ENCODE measurements at places on chromosomes 7 and 10.

GRCh38 chr10:117457071-117457810 lies 82.0 kb upstream of the PDZD8 start:
- no peak for DNase-seq

GRCh38 chr10:84308021-84308420 lies 20.4 kb upstream of the CCSER2 start:
- no peak for DNase-seq

DNA sequence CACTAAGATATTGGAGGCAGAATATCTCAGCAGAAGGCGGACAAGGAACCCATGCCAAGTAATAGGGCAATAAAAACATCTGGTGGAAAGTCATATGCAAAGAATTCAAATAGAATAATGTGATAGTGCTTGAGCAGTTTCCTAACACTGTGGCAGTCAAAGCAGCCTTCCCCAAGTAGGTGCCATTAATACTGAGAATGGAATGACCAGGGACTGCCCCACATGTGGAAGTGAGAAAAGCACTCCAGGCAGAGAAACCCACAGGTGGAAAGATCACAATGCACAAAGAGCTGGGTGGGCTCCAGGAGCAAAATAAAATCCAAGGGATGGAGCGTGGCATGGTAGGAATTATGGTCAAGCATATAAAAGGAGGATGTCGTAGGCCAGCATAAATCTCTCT lies 64.4 kb upstream of the NME8 start:
- DNase-seq: no peak

DNA sequence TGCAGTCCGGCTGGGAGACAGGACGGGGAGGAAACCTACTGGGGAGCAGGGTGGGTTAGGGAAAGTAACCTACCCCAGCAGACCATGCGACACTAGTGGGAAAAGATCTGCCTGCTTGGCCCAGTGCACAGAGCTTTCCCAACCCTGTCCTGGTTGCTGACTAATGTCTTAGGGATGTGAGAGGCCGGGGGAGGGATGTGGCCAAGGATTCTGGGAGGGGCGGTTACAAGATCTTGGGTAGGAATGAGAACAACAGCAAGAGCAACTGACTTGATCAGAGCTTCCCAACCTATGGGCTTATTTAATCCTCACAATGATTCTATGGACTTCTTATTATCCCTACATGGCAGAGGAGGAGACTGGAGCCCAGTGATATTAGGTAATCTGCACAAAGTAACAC lies 24.0 kb upstream of the EIF5AL1 start:
- peak; percentile 85 for DNase-seq

DNA sequence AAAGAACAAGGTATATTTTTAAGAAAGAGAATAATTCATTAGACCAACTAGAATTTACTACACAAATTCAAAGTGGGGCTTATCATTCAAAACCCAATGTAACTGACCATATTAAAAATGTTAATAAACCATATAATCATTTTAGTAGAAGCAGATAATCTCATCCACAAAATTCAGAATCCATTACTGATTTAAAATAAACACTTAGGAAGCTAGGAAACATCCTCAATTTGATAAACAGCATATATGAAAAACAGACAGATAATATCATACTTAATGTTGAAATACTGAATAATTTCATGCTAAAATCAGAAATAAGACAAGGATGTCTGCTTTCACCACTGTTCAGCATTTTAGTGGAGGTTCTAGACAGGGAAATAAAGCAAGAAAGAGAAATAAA lies 902.8 kb upstream of the PHF14 start:
- no peak for DNase-seq

DNA sequence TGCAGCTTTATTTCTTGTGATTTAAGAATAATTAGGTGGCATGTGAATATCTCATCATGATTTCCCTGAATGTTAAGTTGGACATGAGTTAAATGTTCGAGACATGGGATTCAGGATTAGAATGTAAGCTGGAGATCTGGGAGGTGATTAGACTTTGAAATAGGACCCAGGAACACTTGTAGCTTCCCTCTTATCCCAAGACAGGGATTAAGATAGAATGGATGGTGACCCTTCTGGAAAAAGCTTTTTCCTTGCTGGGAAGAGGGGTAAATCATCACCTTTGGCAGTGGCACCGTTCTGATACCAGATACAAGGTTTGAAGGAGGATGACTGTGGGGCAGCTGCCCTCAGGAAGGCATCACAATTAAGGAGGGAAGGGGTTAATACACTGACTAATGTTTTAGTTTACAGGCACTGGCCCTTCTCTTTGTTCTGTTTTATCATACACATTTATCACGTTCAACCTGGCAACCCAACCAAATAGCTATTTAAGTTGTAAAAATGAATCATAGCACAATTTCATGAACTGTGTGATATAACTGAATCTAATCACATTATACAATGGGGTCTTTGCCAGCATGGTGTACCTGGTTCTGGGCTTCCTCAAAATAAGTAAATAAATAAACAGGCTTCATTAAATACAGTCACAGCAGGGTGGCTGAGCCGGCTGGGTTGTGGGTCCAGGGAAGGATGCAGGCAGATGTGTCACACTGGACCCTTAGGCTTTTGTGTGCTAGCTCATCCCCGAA lies 212.7 kb downstream of the LRMDA start:
- DNase-seq: no peak

GRCh38 chr10:60560451-60560850 lies 170.8 kb upstream of the ANK3 start:
- DNase-seq: no peak

DNA sequence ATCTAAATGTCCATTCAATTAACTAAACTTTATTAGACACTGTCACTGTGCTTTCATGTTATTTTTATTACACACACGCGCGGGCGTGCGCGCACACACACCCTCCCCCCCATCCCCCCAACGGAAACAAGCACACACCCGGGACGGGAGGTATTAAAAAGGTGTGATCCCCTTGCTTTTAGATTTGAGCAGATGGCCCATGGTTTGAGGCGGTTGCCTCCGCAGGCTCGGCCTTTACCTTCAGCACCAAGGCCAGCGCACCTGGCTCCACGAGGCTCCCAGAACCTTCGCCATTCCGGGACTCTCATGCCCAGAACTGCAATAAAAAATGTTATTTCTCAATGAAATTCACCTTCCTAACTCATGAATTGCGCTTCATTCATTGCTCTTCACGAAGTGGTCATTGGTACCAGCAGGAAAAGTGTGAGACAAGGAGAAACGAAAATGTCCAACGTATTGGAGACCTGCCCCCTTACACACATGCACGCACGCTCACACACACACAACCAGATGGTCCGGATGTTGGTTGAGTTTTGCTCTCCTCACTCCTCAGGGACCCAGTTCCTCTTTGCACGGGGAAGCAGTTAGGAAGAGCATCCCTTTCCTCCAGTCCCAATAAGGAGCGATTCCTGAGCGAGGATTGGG lies 20.8 kb upstream of the PTF1A start:
- peak; percentile 39 for DNase-seq

DNA sequence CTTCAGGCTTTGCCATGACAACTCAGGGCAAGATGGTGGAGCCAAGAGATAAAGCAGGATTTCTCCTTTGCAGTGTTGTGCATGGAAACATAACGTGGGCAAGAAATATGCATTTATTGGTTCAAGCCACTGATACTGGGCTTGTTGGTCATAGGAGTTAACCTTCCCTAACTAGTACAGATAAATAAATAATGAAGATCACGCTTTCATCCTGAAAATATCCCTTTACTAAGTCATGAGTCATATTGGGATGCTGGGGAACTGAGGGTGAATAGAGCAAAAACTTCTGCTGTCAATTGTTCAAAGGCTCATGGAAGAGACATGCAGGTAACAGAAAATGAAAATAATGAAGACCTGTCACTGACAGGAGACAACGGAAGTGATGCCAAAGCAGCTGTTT lies 55.5 kb downstream of the TES start:
- DNase-seq: no peak

Data from RPMI7951 (cell line).